ENCODE measurements at places on chromosomes 1 and 21.

- DNase-seq = no peak
Observed at GRCh38 chr1:76102046-76102445, 27.5 kb downstream of the ST6GALNAC3 start.

DNA sequence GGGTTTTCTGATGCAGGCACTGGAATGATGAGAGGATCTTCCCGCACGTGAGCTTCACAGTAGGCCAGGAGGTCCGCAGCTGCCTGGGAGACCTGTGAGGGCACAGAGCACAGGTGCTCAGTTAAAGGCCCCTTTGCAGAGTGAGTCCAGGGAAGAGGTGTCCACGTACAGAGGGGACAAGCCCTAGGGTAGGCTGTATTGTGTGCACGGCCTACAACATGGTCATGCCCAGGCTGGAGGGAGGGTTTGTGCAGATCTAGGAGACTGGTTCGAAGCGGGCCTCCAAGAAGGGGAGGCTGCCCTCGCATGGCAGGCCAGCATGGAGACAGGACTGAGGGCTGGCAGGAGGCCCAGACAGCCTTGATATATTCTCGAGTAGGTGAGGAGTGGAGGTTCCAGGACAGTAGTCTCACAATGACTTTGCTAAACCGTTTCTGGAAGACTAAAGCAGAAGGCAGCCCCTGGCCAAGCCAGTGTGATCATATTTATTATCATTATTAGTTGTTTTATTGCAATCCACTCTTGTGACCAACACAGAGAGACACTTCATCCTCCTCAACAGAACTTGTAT, 48.0 kb upstream of the B3GALNT2 start:
- DNase-seq = no peak

- DNase-seq = no peak
Observed at GRCh38 chr1:23533246-23534023, 2.4 kb upstream of the E2F2 start.

GRCh38 chr1:218425647-218426342, 80.7 kb downstream of the TGFB2 start:
- DNase-seq = no peak

- DNase-seq = no peak
Observed at GRCh38 chr1:56390232-56390867, 189.0 kb downstream of the PLPP3 start.

DNA sequence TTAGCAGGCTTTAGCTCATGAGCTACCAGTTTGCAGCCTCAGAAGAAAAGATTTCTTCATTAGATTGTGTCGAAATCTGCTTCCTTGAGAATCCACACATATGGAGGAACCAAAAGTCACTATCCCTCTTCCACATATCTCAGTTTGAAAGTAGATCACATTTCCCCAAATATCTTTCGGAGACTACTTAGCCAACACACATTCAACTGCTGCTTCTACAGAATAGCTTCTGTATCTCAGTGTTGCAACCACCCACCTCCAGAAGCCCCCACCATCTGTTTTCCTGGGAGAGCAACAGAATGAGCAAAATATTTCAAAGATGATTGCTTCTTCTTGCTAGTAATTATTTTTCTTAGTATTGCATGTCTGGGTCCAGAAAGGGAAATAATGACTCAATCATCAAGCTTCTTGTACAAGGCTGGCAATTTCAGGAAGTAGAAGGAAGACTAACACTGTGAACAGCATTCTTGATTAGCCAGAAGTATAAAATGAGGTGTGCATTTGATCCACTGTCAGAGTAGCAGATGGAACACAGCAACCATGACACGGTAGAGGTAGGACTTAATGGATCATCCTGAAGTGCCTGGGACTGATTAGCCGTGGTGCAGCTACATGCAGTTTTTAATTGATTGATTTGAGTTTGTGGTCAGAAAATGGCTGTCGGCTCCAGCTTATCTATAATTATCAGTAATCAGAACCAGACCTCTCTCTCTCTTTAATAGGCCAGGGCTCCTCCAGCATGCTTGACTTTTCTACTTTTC, 24.9 kb downstream of the ZC3H11B start:
- no peak for DNase-seq

GRCh38 chr21:34576041-34576511, 38.8 kb downstream of the RCAN1 start:
- DNase-seq = no peak

- DNase-seq = no peak
Observed at GRCh38 chr1:44310006-44310405, 45.1 kb downstream of the ERI3 start.

DNA sequence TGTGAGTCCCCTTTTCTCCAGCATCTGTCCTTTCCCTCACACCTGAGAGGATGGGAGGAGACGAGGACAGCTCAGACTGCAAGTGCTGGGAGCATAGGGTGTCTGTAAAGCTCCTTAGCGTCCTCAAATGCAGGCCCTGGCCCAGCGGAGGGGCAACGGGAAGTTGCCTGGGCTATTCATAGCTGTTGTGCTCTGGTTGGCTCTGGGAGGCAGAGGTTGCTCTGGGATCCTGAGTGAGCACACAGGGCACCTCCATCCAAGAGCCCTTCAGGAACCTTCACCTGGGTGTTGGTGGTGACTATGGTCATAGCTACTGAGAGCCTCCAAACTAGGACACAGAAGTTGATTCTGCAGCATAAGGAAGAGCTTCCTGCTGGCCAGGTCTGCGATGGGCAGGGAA, 2.6 kb downstream of the PADI1 start:
- DNase-seq = no peak

DNA sequence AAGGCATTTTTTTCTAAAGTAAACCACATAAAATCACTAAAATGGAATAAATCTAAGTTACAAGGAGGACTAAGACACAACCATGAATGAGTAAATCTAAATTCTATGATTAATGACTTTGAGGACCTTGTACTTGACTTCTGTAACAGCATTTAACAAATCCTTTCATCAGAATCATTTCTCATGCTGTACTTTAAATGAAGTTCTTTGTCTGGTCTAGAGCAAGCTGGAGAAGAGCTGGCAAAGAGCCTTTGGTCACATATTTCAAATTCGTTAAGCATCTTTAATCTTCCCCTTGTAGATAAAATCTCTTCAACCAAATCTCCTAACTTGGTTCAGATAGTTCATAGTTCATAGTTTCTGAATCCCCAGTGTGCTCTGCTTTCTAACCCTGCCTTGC, 405.4 kb downstream of the PTPRC start:
- no peak for DNase-seq

DNA sequence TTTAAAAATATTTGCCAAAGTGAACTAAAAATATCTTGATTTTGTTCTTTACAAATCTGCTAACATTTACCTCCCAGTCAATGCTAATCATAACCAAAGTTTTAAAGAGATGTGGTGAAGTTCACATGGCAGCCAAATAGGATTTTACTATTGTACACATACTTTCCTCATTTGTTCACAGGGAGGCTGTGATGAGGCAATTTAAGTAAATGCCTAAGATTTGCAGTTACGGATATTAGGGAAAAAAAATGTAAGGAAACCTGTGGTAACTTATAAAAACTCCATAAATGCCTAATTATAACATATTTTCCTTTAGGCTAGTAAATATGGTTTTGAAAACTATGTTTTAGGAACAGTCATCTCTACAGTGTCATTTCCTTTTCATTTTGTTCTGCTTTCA, 32.4 kb downstream of the RGS5 start:
- DNase-seq = no peak

DNA sequence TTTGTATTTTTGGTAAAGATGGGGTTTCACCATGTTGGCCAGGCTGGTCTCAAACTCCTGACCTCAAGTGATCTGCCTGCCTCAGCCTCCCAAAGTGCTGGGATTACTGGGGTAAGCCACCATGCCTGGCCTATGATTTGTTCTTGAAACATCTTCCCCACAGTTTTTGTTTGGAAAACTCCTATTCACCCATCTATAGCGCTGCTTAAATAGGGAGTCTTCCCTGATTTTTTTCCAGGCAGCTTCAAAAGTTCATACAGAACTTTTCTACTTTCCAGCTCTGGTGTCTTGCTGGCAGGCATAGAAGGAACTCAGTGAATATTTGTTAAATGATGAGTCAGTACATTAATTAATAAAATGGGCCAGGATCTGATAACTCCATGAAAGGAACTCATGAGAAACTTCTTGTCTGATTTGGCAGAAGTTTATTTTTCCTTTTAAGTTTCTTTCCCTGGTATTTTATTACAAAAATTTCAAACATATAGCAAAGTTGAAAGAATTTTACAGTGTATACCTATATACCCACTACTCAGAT, 33.0 kb upstream of the TTC22 start:
- DNase-seq = no peak
